ENCODE measurements at places on chromosomes 13 and 19. TPM values are rescaled to one million over a fixed set of nuclear protein-coding genes. Genes with fewer than 3 reads are reported as not detected.

DNA sequence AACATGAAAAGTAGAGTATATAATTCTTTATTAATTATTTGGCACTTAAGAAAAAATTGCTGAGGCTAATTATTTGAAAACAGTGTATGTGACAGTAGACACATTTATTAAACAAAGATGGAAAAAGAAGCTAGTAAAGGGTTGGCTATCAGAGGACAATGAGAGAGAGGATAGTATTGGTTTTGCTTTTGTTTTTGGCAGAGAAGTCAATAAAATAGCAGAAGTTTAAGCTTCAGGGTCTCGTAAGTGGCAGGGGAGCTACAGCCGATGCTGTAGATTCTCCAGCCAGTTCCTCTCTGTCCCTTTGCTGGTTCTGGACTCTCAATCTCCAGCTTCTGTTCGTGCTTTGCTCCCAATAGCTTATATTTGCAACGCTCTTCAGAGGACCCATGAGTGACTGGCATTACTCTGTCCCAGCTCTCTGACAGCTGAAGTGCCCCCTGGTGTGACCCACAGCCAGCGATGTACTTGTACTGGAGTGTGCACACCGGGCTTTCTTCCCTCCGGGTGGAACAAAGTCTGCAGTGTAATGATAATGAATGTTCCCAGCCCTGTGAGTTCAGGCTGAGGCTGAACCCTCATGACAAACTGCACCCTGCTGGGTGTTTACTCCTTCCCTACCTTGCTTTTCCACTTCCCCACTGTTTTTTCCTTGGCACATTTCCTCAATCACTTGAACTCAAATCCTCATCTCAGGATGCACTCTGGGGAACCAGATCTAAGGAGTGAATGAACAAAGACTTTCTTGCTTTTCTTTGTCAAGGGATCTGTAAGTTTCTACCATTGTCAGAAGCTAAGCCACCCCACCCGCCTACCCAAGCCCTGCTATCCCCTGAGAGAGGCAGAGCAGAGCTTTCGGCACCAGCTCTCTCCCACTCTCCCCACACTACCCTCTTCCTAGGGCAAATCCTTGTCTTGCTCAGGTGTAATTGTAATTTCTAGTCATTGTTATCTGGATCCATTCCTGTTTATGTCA is 254.8 kb downstream of the LHFPL6 start:
- no peak for DNase-seq

DNA sequence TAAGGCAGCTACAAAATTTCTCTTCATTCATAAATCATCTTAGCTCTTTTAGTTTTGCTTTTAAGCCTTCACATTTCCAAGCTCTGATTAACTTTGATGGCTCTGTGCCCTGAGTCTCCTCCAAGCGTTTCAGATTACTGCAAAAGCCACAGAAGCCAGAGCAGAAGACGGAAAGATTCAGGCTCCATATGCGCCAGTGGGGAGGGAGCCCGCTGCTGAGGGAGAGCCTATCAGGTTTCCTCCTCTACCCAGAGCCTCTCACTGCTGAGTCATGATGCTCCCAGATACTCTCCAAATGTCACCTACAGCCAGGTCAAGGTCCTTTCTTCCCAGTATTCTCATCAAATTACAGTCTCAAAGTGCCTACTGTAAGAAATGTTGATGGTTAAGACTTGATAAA is 193.6 kb downstream of the RAP2A start:
- DNase-seq: no peak

DNA sequence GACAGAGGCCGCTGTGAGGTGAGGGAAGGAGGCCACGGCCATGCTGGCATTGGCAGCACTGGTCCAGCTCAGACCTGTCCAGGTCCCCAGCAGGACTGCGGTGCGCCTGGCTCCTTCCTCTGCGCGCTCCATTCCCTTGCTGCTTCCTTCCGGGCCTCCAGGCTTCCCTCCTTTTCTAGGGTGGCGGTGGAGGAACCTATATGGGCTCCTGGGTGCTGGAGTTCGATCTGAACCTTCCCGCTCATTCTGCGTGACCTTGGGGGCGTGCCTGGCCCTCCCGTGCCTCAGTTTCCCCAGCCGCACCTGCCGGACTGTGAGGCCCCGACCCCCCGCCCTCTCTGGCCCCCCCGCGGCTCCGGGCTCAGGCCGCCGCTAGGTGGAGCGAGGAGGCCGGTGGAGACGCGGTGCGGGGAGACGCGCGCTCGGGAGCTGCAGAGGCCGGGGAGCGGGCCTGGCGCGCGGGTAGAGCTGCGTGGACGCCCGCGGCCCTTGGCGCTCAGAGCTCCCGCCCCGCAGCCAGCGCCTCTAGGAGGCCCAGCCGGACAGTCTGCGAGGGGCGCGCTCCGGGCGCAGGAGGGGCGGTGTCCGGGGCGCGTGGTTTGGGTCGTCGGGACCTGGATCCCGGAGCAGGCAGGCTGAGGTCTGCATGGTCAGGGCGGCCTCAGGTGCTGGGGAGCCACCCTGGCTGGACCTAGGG is 29.9 kb downstream of the EFNA2 start:
- no peak for DNase-seq

RASGRP4 gene
- total RNA-seq: not detected

- DNase-seq: no peak
Observed at GRCh38 chr13:50358231-50359040, 343.2 kb downstream of the KCNRG start.

GRCh38 chr19:5394551-5395505 is 54.2 kb upstream of the PTPRS start:
- no peak for DNase-seq

DNA sequence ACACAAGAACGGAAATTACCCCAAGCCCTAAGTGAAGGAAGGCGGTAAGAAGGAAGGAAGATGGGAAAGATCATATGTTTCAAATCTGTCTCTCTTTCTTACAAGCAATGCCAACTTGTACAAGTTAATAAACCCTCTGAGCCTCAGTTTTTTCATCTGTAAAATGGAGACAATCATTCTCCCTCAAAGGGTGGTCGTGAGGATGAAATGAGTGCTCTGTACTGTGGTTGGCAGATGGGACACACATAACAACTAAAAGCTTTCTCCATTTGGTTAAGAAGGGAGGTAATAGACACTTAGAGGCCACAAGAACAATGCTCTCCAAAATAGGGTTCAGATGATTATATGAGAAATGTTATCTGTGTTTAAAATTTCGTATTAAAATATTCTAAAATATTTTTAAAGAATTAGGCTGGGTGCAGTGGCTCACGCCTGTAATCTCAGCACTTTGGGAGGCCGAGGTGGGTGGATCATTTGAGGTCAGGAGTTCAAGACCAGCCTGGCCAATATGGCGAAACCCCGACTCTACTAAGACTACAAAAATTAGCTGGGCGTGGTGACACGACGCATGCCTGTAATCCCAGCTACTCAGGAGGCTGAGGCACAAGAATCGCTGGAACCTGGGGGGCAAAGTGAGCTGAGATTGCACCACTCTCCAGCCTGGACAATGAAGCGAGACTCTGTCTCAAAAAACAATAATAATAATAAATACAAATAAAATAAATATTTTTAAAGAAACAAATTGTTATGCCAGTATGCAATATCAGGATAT is 89.7 kb downstream of the STARD13 start:
- no peak for DNase-seq

TNNT1 gene
- total RNA-seq: not detected

DNA sequence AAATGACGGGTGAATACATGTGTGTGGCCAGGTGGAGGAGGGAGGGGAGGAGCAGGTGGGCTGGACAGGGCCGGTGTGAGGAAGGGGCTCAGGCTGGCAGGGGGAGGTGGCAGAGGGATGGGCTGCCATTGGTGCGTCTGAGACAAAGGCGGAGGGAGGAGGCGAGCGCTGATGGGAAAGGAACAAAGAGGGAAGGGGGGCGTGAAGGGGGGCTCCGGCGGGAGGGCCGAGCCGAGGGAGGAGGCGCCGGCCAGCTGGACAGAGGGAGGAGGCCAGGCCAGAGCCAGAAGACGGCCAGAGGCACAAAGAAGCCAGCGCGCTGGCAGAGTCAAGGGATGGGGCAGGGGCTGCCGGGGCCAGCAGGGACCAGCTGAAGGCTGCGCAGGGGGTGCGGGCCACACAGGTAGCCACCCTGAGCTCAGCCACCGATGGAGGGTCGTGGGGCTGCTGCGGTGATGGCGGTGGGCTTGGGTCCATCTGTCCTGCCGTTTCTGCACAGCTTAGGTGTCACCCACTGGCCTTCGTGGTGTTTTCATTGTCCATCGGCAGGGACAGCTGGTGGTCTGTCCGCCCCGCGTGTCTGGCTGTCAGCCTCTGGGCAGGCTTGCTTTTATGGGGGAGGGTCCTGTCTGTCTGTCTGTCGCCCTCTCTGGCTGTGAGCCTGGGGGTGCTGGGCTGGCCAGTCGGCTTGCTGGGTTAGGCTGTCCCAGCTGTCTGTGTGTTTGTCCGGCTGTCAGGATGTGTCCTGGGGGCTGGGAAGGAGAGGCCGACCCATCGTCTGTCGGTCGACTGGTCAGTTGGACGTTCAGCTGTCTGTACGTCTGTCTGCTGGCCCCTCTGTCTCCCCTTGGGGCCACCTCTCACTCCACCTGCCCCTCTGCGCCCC is 2.2 kb downstream of the APC2 start:
- no peak for DNase-seq

GRCh38 chr13:101059793-101060192 is 356.5 kb downstream of the NALCN start:
- DNase-seq: no peak

PRSS57 gene
- total RNA-seq: not detected

DNA sequence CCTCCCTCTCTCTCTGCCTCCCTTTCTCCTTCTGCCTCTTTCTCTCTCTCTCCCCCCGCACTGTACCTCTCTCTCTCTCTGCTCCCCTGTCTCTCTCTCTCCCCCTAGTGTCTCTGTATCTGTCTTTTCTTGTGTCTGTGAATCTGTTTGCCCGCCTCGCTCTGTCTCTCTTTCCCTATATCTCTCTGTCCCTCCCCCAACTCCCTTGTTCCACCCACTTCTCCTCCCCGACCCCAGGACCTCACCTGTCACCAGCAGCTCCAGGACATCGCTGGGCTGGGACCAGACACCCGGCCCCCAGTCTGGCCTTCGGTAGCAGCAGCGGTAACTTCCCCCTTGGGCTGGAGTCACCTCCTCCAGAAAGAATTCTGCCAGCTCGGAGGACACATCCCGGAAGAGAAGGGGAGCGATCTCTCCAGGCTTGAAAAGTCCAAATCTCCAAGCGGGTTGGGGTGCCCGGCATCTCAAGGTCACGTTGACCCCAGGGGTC is 3.9 kb downstream of the OSCAR start:
- no peak for DNase-seq

- no peak for DNase-seq
Observed at GRCh38 chr19:32966750-32967149, 5.0 kb downstream of the CEP89 start.

GRCh38 chr19:54955376-54955775 is 8.0 kb upstream of the NLRP7 start:
- DNase-seq: no peak

FBN3 gene
- total RNA-seq: not detected

LGALS7B gene
- not detected for total RNA-seq

EPSTI1 gene
- 17.9 TPM for total RNA-seq

DNA sequence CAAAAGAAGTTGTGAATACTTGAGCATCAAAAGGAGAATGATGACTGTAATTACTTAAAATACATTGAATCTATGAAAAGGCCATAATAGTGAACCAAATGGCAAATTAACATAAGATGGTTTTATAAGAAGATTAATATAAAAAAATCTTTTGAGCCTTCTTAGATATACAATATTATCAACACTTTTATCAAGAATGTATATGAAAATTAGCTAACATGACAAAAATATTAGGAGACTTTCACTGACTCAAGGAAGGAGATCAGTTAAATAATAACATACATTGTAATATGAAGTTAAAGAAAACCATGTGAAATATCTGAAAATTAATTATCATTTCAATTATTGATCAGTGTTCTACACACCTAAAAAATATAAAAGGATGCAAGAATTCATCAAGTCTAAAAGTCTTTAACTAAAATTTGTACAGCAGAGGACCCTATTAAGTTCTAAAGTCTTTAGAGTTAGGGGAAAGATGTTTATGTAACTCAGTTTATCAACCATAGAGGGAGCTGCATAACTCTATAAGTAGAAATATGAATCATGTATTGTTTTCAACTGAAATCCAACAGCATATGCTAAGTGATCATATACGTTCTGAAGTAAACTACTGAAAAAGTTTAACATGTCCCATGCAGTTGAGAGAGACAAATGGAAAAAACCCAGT is 756.1 kb upstream of the MIR17HG start:
- DNase-seq: no peak

DNA sequence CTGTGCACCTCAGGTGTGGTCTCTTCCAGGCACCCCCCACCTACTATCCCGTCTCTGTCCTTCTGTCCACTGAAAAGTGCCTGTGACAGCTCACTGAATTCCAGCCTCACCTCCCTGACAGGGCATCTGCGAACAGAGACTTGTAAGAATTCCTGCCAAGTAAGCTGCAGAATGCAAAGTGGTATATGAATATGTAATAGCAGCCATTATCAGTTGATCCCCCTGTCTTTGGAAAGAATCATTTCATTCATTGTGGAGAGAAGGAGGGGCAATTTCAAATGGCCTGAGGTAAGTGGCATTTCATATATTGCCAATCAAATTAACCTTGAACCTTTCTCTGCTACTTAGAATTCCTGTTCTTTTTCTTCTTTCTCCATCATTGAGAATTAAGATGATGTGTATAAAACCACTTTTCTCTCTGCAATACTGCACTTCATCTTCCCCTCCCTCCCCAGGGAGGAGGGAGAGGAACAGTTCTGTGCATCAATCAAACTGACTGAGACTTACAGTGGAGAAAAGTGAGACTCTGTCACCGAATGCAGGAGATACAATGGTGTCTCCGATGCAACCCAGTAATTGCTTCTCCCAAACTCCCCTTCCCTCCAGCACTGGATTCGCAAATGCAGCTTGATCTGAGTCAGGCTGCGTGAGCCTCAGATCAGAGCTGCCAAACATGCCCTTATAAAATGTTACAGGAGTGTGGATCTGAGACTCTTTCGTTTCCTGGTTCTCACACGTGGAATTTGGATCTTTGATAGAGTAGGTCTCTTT is 91.7 kb downstream of the SLC10A2 start:
- DNase-seq: no peak

YJEFN3 gene
- total RNA-seq: not detected

DNA sequence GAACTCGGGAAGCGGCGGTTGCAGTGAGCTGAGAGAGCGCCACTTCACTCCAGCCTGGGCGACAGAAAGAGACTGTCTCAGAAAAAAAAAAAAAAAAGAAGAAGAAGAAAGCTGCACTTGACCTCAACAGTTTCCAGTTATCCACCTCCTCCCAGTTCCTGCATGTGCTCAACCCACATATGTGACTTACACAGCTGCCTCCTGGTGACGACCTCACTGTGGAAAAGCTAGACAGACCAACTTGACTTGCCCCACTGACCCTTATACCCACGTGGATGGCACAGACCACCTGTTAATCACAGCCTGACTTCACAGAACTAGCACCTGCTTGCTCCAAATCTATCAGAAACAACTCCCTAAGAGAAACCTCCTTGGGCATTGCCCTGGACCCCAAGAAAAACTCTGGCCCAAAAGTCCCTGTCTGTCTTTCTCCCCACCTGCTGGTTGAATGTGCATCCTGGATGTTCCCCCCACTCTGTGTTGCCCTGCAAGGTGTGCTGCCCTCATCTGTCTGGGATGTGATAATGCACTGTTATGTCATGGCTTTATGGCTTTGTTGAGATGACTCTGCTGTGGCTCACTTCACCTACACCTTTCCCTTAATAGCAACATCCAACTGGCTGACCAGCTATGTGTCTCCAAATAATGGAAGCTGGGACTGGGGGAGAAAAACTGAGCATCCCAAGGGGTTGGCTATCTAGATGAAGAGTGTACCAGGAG is 2.8 kb downstream of the ZNF20 start:
- no peak for DNase-seq

Data from glomerular endothelial cell (primary cell).